Naive B cell (primary cell): ENCODE measurements at places on chromosomes 11 and 22. TPM values are rescaled to one million over a fixed set of nuclear protein-coding genes. Genes with fewer than 3 reads are reported as not detected.

DNA sequence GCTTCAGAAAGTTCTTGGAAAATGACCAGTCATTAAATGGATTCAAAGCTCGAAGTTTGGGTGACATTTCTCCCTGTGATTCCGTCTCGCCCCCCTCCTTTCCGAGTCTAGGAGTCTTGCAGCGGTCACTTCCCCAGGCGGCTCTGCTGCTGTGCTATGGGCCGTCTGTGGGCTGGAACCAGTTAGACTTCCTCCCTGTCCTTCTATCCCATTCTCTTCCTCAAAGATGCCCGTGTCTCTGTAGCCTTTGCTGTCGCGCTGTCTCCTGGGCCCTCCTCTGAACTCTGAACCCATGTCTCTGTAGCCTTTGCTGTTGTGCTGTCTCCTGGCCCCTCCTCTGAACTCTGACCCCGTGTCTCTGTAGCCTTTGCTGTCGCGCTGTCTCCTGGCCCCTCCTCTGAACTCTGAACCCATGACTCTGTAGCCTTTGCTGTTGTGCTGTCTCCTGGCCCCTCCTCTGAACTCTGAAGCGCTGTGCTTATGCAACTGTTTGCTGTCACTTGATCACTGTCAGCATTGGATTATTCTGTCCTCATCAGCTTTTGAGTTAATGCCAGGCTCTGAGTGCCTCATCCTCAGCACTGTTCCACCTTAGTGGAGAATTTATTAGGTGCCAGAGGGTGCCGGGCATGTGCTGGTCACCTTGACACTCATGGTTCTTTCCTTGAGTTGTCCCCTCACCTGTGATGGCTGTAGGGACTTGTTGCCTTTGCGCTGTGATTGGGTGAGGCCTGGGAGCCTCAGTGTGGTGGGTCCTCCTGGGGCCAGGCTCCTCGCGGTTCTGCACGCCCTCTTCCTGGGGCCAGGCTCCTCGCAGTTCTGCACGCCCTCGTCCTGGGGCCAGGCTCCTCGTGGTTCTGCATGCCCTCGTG lies 173.3 kb downstream of the TBC1D22A start:
- DNase-seq: no peak

GRCh38 chr11:122085264-122085663 lies 30.8 kb downstream of the BLID start:
- DNase-seq: no peak

Gene SNX32
- 1.2 TPM for polyA plus RNA-seq

- no peak for DNase-seq
Measured at GRCh38 chr11:105298174-105298573, 158.6 kb upstream of the CARD18 start.

DNA sequence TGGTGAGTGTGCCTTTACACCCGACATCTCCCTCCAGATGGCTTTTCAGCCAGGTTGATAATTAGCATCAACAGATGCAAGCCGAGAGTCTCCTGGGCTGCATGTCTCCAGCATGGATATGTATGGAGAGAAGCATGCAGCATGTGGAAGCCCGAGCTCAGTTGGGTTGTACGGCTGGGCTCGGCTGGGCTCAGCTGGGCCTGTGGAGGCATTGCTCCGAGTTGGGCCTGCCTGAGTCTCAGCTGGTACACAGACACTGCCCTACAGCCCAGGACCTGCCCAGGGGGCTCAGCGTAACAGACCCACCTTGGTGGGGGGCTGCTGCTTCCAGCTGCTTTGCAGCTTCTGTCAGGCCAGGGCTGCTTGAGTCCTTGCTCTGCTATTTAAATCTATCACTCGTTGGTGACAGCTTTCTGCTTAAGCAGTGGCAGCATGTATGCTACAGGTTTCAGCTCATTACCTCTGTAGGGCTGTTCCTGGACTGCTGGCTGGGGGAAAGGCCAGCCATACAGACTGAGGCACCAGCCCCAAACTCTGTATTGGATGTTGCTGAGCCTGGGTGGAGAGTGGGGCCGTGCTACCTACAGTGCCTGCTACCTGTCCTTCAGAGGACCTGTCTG lies 115.5 kb downstream of the TEAD1 start:
- DNase-seq: no peak

DNA sequence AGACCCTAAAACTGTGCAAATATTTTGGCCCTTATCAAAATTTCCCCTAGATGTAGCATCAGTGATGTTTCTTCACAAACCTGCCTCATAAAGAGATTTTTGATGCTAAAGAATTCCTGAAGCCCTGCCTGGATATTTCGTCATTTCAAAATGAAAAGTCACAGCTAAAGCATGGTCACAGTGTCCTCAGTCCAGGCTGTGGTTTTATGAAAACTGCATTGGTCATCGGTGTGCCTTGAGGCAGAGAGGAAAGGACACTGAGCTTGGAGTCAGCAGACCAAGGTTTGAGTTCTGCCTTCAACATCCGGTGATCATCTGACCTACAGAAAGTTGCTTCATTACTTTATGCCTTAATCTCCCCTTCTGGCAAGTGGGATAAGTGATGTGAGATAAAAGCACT lies 34.8 kb upstream of the ALKBH3 start:
- DNase-seq: no peak
